ENCODE measurements at places on chromosomes 2 and 18. TPM values are rescaled to one million over a fixed set of nuclear protein-coding genes. Genes with fewer than 3 reads are reported as not detected.

The OSR1 gene
- 12.0 TPM for total RNA-seq

The DHRS9 gene
- 2.3 TPM for total RNA-seq

The COL4A3 gene
- 15.6 TPM for total RNA-seq

The GATA6 gene
- total RNA-seq, result 0.88 TPM

The CIDEA gene
- total RNA-seq, result 0.55 TPM

The DPYSL5 gene
- 40.3 TPM for total RNA-seq

The CNDP2 gene
- total RNA-seq, result 80.2 TPM

The RNU2-63P gene
- not detected for total RNA-seq

The UGT1A3 gene
- total RNA-seq, result not detected

The PDCL3 gene
- 12.0 TPM for total RNA-seq

The CCDC85A gene
- total RNA-seq, result 14.0 TPM

The CAB39 gene
- total RNA-seq, result 89.6 TPM

The CPO gene
- total RNA-seq, result not detected

The AGXT gene
- not detected for total RNA-seq

The IL1RN gene
- total RNA-seq, result 10.3 TPM

The REG3G gene
- not detected for total RNA-seq

The LRRTM4 gene
- total RNA-seq, result 12.3 TPM

The SERPINB11 gene
- 0.93 TPM for total RNA-seq

The EFR3B gene
- 32.6 TPM for total RNA-seq

The SKOR2 gene
- total RNA-seq, result 1.2 TPM

The PAIP2B gene
- 20.4 TPM for total RNA-seq

The SCG2 gene
- 9.6 TPM for total RNA-seq

The WDPCP gene
- 53.5 TPM for total RNA-seq

The RBM43 gene
- 12.1 TPM for total RNA-seq

The RASGRP3 gene
- 18.0 TPM for total RNA-seq

The SULT1C4 gene
- total RNA-seq, result 39.4 TPM

The TTN gene
- total RNA-seq, result 286 TPM

The STEAP3 gene
- 2.6 TPM for total RNA-seq

The SGPP2 gene
- 2.0 TPM for total RNA-seq

The TRAPPC8 gene
- total RNA-seq, result 100 TPM

The MAP3K19 gene
- 0.11 TPM for total RNA-seq

The SESTD1 gene
- 55.1 TPM for total RNA-seq

The PDCD1 gene
- 0.16 TPM for total RNA-seq

The EPHA4 gene
- 65.6 TPM for total RNA-seq

The SMYD1 gene
- 47.8 TPM for total RNA-seq

The SCTR gene
- not detected for total RNA-seq

The FAM237A gene
- total RNA-seq, result not detected

The TMEM127 gene
- 23.3 TPM for total RNA-seq

The CHST9 gene
- 3.8 TPM for total RNA-seq

The CDH2 gene
- total RNA-seq, result 225 TPM

The RAMP1 gene
- total RNA-seq, result 6.9 TPM

The VWA3B gene
- total RNA-seq, result not detected

The LDAH gene
- 45.2 TPM for total RNA-seq

The ST6GAL2 gene
- total RNA-seq, result 74.9 TPM

The RBKS gene
- total RNA-seq, result 3.2 TPM

The HRH4 gene
- total RNA-seq, result not detected

The CD207 gene
- 5.3 TPM for total RNA-seq

The DLX2 gene
- 0.44 TPM for total RNA-seq

The TLX2 gene
- total RNA-seq, result 0.93 TPM

The NTSR2 gene
- total RNA-seq, result 0.44 TPM

The ANKAR gene
- 37.9 TPM for total RNA-seq

The FABP1 gene
- not detected for total RNA-seq

The VSNL1 gene
- 12.9 TPM for total RNA-seq

The RIT2 gene
- 0.38 TPM for total RNA-seq

The CYP27A1 gene
- total RNA-seq, result 30.0 TPM

The NGEF gene
- 10.0 TPM for total RNA-seq
